ENCODE measurements at places on chromosomes 7 and 10. TPM values are rescaled to one million over a fixed set of nuclear protein-coding genes. Genes with fewer than 3 reads are reported as not detected.
A peak's percentile ranks its signal among the peaks of the same experiment; 100 is the strongest.

Gene PKD2L1
- not detected for polyA plus RNA-seq

Gene PILRA
- polyA plus RNA-seq: 2.3 TPM

Gene MEOX2
- polyA plus RNA-seq: 7.3 TPM

Gene ANKRD7
- 1.1 TPM for polyA plus RNA-seq

DNA sequence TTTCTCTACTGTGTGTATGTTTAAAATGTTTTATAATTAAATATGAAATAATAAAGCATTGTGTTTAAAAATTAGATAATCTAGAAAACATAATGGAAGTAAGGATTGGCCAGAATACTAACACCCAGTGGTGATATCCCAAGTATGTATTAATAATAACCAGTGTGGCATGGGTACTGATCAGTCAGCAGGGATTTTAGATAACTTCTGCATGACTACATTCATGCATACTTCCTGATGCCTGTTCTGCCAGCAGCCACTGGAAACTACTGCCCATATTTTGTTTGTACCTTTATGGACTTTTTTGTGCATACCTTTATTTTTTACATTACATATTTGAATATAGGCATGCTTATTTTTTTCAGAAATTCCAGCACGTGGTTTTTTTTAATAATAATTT lies 156.6 kb upstream of the TMEM196 start:
- no peak for DNase-seq

GRCh38 chr7:99420213-99420612 lies 11.4 kb downstream of the BUD31 start:
- no peak for DNase-seq

DNA sequence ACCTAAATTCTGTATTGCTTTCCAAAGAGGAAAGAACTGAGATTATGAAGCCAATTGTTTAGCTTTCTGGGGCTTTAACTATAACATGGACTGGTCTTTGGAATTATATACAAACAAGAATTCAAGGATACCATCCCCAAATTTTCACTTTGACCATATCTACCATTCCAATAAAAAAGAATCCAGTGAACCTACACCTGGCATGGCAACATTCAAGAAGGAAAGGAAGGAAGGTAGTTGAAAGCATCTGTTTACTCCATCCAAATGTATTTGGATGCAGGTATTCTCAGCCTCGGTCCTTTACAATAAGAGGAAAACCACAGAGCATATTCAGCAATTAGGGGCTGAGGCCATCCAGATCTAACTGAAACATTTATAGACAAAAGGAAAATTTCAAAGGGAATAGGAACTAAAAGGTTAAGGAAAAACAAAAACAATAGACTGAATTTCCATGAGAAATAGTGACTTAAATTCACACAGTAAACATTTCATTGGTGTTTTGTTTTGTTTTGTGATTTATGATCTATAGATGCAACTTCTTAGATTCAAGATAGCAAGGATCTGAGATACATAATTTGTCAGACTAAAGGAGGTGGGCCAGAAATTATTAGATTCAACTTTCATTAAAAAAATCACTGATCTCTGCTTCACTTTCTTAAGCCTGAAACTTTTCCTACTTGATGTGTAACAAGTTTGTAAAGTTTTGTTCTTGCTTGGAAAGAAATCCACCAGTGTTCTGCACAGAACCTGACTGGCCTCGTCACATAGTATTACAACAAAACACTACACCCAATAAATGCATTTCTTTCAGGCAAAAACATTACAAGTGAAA lies 12.7 kb downstream of the SKIDA1 start:
- DNase-seq: no peak

GRCh38 chr10:104546756-104547155 lies 94.3 kb upstream of the SORCS3 start:
- DNase-seq: no peak

GRCh38 chr10:33617381-33618080 lies 283.1 kb upstream of the NRP1 start:
- DNase-seq: no peak

- DNase-seq: no peak
These were observed 64.1 kb downstream of the MICU1 start for GRCh38 chr10:72561745-72562166.

- peak; percentile 95 for DNase-seq
These were observed at the start of gene CHST3 for GRCh38 chr10:71964098-71964742. Gene CHST3 (plus strand): TSS chr10:71964395. CDS start chr10:72005843, 41,448 bp downstream.

- no peak for DNase-seq
These were observed 10.0 kb downstream of the GLI3 start for GRCh38 chr7:42227021-42227420.

DNA sequence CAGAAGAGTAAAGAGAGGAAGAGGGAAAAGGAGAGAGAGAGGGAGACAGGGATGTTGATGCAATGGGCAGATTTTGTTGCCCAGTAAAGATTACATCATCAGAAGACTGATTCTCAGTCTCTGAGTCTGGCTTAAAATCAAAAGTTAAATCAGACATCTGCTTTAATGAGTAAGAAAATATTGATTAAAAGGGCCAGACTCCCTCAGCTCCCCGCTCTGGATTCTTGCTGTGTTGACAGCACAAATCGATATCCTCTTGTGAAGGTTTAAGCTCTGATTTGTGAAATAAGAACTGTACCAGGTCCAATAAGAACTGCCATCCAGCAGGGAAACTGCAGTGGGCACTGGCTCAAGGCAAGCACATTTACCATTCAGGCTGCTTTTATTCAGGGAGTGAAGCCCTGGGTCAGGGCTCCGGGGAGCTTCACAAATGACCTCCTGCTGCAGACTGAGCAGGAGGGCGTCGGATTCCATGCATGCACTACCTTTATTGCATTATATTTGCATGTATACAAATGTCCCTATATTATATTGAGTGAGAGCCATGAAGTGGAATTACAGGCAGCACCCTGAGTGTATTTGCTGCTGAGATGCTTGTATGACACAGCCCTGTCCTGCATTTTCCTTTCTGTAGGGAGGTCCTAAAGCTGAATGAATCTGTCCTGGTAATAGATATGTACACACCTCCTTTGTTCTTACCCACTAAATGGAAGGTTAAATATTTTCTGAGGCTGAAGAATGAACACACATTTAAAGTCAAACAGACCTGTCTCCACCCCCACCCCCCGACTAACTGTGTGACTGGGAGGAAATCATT lies 401.5 kb downstream of the REEP3 start:
- DNase-seq: no peak

GRCh38 chr7:102410123-102410522 lies 14.0 kb downstream of the PRKRIP1 start:
- no peak for DNase-seq

- DNase-seq: no peak
These were observed 20.5 kb upstream of the RASGEF1A start for GRCh38 chr10:43287056-43288007.
